ENCODE measurements at places on chromosomes 11 and 22. TPM values are rescaled to one million over a fixed set of nuclear protein-coding genes. Genes with fewer than 3 reads are reported as not detected.

Gene RIMBP3B
- under 0.01 TPM for total RNA-seq

Gene MMP20
- not detected for total RNA-seq

Gene SMIM35
- not detected for total RNA-seq

Gene RFPL3
- total RNA-seq: not detected

Gene MIEF1
- total RNA-seq: 30.7 TPM

Gene ADORA2A
- 13.2 TPM for total RNA-seq

Gene APOL5
- not detected for total RNA-seq

Gene MUC5AC
- total RNA-seq: not detected

Gene SCGB2A2
- total RNA-seq: not detected

Gene AKIP1
- 51.6 TPM for total RNA-seq

Gene CARD18
- not detected for total RNA-seq
